ENCODE measurements at places on chromosomes 12 and 14.

- DNase-seq = peak; percentile 39
Measured at GRCh38 chr14:64478634-64479250, 13.4 kb downstream of the AKAP5 start.

DNA sequence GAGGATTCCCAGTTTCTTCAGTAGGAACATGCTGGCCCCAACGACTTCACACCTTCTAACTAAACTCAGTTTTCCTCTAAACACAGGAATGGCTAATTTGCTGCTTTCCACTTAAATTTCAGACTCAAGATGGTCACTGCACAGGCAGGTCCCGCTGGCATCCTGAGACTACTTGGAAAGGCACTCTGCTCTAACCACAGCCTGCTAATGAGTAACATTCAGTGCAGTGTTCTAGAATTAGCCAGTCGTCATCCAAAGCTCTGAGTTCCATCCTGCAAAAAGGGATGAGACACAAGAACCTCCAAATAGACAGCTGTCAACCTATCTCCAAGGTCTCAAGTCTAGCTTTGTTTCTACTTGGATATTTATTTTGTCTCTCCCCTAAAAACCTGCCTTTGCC, 6.0 kb downstream of the CCDC92 start:
- no peak for DNase-seq

DNA sequence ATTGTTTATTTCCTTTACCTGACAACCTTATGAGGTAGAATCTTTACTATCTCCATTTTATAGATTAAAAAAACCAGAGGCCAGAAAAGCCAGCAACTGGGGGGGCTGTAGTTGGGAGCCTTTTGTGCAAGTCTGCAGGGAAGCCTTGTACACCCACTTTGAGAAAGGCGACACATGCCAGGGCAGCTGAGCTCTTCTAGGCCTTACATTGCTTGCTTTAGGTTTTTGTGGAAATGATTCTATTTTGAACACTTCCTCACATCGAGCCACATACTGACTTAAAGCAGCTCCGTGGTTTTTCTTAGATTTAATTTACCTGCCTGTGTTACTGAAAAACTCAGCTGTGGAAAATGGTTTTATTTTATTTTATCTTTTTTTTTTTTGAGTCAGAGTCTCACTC, 34.6 kb downstream of the EP400 start:
- no peak for DNase-seq

DNA sequence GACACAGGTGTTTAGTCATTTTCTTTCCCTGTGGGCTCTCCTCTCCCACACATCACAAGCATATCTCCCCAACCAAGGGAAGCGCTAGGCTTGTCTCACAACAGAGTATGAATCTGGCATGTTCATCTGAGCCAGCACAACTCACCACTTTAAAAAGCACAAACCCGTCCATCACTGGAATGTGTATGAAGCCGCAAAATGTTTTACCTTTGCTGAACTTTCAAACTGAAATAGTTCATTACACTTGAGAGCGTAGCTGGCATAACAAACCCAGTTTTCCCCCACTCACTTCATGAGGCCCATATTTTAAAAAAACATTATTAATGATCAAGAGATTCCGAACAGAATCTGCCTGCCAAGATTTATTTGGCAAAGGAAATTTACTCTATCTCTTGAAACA, 15.8 kb downstream of the NID2 start:
- no peak for DNase-seq

GRCh38 chr12:67632005-67632404, 16.5 kb upstream of the DYRK2 start:
- no peak for DNase-seq

Data from umbilical cord (tissue), 2 donors.